Activated T-cell treated with anti-CD3 and anti-CD28 coated beads, Interleukin-2, amount 50 U/mL, for 48 hours (primary cell): ENCODE measurements at places on chromosomes 13 and 19.

DNA sequence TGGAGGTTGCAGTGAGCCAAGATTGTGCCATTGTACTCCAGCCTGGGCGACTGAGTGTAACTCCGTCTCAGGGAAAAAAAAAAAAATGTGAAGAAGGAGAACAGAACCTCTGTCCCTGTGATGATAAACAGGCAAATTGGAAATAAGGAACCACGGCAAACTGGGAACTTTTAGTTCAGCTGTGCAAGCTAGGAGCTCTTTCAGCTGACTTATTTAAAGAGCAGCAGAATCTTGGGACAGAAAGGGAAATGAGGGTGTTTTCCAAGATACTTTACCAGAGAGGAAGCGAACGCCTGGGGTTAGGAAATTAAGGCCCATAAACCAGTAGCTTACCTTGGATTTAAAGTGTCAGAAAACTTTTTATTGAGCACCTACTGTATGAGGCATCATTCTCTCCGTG, 3.0 kb upstream of the UPF1 start:
- no peak for DNase-seq

- peak; percentile 77 for DNase-seq
Observed at GRCh38 chr13:40026174-40026585, 370.7 kb downstream of the COG6 start.

GRCh38 chr13:88217372-88217771, 546.2 kb downstream of the SLITRK5 start:
- DNase-seq = no peak

DNA sequence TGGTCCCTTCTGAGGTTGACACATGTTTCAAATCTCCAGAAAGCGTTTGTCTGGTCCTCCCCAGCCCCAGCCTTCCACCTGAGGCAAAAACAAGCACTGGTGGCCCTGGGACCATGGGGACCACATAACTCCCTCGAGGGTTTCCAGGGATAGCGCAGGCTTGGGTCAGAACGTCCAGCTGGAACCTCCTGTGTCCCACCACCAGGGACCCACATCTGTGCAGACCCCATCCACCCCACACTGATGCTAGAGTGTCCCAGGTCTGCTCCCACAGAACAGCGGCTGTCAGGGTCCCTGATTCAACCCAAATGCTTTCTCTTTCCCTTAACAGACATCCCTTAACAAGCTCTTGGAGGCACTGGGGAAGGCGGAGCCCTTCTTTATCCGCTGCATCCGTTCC, 29.6 kb upstream of the USE1 start:
- no peak for DNase-seq

- peak; percentile 41 for DNase-seq
Observed at GRCh38 chr13:50512474-50513299, 330.8 kb downstream of the DLEU7 start.

- DNase-seq = no peak
Observed at GRCh38 chr13:45257638-45258333, 56.9 kb upstream of the KCTD4 start.
